ENCODE measurements at places on chromosomes 1 and 21.

GRCh38 chr1:47576758-47577115, 138.9 kb downstream of the FOXD2 start:
- DNase-seq, result no peak

DNA sequence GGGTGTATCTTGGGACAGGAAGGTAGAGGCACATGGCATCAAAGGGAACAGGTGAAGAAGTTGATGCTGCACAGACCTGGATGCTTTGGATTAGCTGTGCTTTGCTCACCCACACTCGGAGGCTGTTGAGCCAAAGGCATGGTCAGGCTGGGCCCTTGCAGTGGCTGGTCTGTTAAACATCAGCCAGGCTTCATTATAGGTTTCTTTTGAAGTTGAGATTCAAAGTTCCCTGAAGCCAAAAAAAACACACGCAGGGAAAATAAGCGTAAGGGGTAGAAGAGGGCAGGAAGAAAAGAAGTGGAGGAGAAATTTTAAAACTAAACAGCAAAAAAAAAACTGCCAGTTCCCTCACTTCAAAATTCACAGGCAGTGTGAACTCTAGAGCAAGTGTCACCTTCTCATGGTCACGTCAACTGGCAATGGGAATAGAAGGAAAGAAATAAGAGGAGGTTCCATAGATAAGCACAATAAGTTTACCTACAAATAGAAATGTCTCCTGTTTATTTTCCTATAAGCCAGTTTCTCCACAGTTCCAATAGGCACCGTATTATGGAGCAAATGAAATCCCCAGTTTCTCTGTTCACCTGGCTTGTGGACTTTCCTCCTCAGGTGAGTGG, 139.5 kb downstream of the PAPPA2 start:
- no peak for DNase-seq

DNA sequence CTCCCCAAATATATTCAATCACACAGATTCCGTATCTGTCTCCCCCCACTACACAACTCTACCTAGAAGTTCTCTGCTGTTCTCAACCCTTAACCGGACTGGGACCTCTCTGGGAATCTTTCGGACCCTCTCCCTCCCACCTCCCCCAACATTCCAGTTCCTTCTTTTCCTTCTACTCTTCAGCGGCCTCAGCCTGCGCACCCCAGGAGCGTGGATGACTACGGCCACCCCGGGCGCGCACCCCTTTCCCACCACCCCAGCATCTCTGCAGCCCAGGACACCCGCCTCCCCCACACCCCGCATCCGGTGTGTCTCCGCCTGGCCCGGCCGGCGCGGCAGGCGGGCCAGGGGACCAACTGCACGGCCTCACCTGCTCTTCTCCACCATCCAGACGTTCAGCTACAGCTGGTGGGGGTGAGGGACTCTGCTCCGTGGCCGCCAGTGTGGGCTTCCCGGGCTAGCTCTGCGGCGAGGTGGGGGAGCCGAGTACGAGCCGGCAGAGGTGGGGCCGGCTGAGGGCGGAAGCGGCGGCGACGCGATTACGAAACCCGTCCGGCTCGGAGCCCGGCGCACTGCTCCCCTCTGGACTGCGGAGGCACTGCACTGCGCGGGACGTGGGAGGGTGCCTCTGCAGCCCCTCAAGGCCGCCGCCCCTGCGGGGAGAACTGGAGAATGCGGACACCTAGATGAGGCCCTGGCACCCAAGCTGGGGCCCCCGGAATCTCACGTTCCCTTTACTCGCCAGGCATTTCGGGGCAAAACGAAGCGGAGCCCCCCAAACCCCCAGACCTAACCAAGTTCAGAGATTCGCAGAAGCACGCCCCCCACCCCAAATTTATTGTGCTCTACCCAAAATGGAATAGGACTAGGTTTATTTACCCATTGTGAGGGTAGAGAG, at the start of gene CDC42SE1:
TSS of gene CDC42SE1 (minus strand) at position 514 of the 898 bp plus-strand sequence. CDS start 3,892 bp downstream, outside the sequence.
- DNase-seq, result peak; percentile 68

DNA sequence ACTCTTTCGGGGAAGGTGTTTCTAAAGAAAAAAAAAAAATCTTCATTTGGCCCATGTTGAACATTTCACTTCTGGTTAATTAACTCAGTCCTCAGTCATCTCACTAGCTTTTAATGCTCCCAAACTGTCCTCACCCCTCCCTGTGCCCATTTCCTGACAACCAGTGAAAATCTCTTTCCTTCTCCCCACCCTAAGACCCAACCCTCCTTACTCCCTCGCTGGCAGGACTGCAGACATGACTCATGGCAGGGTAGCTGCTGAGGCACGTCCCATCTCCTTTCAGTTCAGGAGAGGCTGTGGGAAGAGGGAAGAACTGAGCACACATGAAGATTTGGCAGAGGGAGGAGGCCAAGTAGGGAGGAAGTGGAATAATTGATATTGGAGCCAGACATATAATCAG, 12.6 kb downstream of the PKP1 start:
- no peak for DNase-seq

GRCh38 chr21:32977216-32977615, 48.5 kb upstream of the OLIG2 start:
- DNase-seq, result no peak

- DNase-seq, result no peak
Measured at GRCh38 chr1:47707503-47707902, 269.7 kb downstream of the FOXD2 start.

DNA sequence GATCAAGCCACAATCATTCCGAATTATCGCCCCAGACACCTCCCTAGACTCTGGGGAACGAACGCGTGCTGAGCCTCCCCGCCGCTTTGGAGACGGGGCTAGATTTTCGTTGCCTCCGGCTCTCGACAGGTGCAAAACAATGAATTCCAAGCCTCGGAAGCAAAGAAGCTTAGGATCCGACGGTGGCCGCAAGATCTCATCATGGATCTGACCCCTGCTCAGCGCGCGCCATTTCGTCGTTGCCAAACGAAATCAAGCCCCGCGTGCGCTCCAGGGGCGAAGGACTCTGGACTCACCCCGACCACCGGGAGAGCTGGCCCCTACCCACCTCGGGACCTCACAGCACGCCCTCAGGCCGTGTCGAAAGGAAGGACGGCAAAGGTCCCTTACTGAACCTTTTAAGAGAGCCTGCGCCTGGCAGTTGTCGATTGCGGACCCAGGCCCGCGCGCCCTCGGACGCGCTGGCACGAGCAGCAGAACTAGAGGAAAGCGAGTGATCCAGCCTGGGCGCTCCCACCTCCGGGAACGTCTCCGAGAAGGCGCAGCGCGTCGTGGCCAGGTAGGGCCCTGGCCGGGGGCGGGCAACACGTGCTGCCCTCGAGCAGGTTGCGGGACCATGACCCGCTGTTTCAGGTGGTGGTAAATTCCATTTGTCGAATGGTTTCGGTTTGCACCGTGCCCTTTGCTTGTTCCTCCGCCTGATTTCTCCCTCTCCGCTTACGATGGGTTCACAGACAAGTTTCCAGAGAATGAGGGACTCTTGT, 1.6 kb upstream of the RUNX3 start:
- DNase-seq, result no peak

- no peak for DNase-seq
Measured at GRCh38 chr1:82810601-82811000, 1009.9 kb downstream of the ADGRL2 start.

GRCh38 chr1:2113620-2114135, 63.5 kb downstream of the PRKCZ start:
- DNase-seq, result no peak

DNA sequence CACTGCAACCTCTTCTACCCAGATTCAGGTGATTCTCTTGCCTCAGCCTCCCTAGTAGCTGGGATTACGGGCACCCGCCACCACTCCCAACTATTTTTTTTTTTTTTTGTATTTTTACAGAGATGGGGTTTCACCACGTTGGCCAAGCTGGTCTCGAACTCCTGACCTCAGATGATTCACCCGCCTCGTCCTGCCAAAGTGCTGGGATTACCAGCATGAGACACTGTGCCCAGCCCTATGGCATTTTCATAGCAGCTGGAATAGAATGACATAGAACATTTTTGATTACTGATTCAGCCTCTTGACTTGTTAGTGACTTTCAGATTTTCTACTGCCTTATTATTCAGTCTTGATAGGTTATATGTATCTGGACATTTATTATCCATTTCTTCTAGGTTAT, 1046.2 kb downstream of the AMY1C start:
- no peak for DNase-seq

- no peak for DNase-seq
Measured at GRCh38 chr1:171744986-171745385, 3.1 kb upstream of the VAMP4 start.

- no peak for DNase-seq
Measured at GRCh38 chr1:216221260-216221700, 202.0 kb downstream of the USH2A start.

GRCh38 chr21:34270411-34270810, 93.4 kb upstream of the KCNE2 start:
- DNase-seq, result no peak

DNA sequence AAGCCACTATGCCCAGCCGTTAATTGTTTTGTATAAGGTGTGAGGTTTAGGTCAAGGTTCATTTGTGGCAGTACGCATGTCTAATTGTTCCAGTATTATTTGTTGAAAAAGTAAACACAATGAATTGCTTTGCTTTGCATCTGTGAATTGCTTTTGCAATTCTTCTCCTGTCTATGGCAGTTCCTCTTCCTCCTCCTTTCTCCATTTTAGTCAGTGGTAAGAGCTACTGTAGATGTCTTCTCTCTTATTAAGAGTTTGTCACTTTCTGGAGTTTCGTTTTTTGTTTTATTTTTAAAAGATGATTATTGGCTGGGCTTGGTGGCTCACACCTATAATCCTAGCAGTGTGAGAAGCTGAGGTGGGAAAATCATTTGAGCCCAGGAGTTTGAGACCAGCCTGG, 29.2 kb downstream of the C1orf185 start:
- no peak for DNase-seq

DNA sequence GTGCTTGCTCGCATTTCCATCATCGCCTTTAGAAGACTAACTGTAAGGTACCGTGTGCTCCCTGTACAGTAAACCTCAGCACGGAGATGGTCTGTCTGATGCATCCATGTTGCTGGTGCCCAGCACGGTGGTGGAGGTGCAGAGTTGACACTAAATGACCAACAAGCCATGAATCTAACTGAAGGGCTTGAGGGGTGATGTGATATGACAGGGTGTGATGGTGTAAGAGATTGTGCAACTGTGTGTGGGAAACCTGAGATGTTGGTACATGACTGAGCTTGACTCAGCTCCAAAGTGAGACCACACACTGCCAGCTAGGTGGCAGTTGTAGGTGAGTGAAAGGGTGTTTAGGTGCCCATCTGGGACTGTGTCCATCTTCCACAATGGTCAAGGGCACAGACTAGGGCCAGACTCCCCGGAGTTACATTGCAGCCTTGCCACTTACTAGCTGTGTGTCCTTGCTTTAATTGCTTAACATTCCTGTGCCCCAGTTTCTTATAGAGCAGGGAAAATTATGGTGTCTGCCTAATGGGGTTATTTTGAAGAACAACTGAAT, 21.4 kb downstream of the SLC2A1 start:
- DNase-seq, result no peak

GRCh38 chr1:46583494-46583893, 20.6 kb downstream of the MKNK1 start:
- DNase-seq, result no peak

DNA sequence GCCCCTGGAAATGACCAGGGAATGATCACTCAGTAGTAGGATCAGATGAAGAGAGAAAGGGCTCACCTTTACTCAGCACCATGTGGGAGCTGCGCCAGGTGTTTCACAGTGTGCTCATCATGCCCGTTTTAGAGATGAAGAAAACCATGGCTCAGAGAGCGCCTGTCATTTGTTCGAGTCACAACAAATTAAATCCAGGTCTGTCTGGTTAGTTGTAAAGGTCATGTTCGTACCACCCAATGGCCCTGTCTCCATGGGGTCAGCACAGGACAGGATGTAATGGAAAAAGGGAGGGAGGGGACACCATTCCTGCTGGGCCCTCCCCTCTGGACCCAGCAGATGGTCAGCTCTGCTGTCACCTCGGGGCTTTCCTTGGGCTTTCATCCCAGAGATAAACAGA, 15.2 kb downstream of the KIRREL1 start:
- no peak for DNase-seq

GRCh38 chr21:33811167-33812010, 104.2 kb downstream of the ATP5PO start:
- DNase-seq, result no peak

DNA sequence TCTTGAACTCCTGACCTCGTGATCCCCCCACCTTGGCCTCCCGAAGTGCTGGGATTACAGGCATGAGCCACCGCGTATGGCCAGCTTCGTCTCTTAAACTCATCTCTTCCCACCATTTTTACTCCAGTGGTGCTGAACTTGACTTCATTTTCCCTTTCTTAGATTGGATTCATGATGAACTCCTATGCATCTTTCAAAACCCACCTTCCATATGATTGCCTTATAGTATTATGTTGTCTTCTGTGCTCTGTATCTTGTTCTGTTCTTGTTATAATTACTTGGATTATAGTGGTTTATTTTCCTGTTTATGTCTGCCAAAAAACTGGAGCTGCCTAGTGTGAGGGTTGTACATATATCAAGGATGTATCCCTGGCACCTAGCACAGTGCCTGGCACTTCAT, 110.8 kb upstream of the GADD45A start:
- no peak for DNase-seq

GRCh38 chr1:101406681-101407080, 169.9 kb downstream of the S1PR1 start:
- no peak for DNase-seq

DNA sequence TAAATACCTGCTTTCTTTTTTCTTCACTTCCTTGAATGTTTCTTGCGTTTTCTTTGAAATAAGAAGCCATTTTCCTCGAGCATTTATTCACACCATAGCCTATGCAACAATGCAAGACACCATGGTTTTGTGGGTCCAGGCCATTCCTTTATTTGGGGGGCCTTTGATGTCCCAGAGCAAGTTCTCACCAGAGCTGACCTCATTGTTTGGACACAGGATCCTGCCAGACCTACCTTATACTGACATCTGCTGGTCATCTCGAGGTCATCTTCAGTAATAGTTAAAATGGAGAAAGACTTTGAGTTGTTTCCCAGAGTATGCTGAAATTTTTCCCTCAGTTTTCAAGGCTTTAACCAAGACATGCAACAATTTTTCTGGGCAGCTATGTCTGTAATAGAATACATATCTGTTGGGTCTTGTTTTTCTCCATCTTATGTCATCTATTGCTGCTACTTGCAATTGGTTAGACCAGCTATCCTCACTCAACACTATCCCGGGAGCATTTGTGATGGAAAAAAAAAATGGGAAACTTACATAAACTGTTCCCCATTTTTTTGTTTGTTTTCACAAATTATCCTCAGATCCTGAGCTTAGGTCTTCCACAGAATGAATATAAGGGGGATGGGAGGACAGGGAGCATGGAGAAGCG, 34.0 kb upstream of the BACE2 start:
- DNase-seq, result no peak
